GM12891 (cell line): ENCODE measurements at places on chromosomes 1 and 21.

GRCh38 chr1:172679000-172679772 is 20.3 kb downstream of the FASLG start:
- no peak for DNase-seq

DNA sequence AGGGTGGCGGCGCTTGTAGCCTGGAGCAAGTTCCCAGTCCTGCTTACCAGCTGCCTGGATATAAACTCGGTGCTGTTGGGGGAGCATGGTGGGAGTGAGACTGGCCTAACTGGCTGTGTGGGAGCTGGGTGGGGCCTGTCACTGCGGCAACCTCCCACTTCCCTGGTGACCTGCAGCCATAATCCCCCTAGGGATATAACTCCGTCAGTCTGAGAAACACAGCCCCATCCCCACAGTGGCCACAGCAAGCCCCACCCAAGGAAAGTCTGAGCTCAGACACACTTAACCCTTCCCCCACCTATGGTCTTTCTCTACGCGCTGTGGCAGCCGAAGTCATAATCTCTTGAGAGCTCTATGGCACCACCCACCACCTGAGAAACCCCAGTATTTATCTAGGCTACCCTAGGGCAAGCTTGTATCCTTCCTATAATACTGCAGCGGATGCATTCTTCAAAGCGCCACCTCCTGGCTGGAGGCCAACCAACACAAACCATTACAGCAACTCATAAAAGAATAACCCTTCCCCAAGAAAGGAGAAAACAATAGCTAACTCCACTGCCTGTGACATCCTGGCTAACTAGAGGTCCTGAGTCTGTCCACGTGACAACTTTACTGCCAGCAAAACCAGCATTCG is 57.4 kb downstream of the ZNF648 start:
- no peak for DNase-seq

GRCh38 chr1:183276386-183277080 is 90.5 kb downstream of the LAMC2 start:
- no peak for DNase-seq

GRCh38 chr1:194047206-194047605 is 860.8 kb upstream of the B3GALT2 start:
- no peak for DNase-seq

DNA sequence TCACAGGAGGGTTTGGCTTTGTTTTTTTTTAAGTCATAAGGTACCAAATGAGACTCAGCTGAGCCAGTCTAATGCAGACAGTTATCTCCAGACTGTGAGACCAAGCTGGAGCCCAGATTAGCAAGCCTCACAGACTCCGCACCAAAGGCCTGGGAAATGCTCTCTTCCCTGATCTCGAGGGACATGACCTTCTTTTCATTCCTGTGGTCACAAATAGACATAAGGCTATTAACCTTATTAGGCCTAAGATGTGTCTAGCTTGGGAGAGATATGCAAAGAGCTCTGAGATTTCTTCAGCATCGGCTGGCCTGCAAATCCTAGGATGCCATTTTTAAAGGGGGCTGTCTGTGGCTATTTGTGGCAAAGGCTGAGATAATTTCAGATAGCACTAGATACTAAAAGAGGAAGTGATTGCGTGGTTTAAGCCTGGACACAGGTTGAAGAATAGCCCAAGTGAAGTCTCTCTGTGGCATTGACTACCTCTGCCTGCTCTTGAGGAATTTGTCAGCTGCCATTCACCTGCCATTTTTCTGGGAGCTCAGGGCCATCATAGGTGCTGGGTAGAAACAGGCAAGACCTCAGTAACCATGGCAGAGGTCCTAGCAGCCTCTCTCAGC is 301.3 kb downstream of the SIPA1L2 start:
- DNase-seq = no peak

DNA sequence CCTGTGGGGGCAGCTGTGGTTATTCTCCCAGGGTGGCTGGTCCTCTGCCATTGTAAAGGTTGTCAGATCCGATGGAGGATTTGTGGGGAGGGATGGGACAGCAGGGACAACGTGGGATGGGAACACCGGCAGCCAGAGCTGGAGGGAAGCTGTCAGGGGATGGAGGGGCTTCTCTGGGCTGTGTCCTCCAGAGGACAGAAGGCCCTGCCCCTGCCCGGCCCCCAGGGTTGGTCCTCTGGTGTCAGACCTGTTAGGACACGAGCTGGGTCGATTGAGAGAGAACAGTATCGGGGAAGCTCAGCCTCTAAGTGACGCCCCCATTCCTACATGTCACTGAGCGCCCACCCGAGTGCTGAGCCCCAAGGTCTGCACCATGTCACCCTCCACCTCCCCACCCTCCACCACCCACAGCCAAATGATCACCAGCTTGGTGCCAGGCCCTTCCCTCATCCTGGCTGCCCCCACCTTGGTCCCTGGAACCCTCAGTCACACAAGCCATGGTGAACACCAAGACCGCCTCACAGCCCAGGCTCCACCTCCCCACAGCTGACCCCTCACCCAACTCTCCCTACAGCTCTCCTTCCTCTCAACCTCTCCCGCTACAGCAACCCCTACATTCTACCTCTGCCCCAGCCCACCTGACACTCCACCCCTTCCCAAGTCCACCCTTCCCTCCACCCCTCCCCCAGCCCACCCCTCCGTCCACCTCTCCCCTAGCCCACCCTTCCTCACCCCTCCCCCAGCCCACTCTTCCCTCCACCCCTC is 244.4 kb downstream of the MATN1 start:
- DNase-seq = no peak

DNA sequence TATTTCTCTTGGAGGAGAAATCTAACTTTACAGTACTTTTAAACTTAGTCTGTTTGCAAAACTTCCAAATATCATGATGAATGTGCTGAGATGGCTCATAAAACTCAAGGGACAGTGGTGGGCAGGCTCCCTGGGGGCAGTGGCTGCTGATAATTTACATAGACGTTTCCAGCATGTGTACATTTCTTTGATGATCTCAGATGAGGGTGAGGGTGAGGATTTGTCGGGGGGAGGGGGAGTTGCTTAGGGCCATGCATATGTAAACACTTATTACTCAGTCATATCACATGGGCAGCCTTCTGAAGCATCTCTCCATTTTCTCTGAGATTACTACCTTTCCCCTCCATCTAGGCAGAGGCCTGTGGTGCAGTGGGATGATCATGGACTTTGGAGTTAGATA is 152.9 kb upstream of the HMGB4 start:
- no peak for DNase-seq

DNA sequence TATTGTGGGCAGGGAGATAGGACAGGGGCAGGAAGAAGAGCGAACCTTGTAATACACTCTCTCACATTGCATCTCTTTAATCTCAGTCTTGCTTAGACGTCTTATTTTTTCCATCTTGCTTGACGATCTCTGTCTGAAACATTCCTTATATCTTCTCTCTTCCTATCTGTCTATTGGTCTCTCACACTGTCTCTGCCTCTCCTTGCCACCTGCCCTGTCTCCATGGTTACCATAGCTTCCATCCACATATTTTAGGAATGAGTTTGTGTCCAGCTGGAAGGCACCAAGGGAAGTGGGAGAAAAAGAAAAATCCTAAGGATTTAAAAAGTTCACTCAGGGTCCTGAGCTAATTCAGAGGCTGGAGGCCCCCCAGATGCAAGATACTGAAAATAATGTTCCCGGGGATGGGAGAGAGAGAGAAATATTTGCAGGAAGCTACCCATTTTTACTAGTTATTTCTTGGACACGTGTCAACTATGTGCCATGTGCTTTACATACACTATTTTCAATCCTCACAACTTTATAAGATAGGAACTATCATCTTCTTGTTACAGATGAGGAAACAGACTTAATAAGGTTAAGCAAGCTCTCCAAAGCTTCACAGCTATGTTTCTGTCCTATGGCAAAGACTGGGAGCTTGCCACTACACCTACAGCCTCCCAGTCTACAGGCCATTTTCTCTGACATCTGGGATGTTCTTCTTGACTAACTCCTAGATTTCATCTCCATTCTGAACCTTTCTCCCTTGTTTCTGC is 933 bp downstream of the ANKRD34A start:
- no peak for DNase-seq

GRCh38 chr1:67130673-67131072 is 4.1 kb downstream of the C1orf141 start:
- DNase-seq = no peak

GRCh38 chr1:62790716-62791115 is 6.8 kb downstream of the ATG4C start:
- no peak for DNase-seq

- no peak for DNase-seq
These were observed 35.4 kb downstream of the UBE2G2 start for GRCh38 chr21:44766014-44766817.

DNA sequence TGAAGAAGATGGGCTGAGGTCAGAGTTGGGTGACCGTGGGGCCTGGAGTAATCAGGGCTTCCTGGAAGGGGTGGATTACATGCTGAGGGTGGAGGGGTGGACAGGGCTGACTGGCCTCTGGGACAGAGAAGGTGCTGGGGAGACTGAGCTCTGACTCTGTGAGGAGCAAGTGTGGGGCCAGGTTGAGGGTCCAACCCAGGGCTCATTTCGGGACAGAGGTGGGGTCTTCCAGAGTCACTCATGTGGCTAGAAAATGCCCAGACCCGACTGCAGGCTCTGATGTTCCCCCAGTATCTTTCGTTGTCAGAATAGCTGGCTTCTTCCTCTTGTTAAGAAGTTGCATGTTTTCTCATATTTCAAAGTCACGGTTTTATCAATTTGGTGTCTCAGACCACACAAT is 311.8 kb downstream of the PTPRU start:
- no peak for DNase-seq

DNA sequence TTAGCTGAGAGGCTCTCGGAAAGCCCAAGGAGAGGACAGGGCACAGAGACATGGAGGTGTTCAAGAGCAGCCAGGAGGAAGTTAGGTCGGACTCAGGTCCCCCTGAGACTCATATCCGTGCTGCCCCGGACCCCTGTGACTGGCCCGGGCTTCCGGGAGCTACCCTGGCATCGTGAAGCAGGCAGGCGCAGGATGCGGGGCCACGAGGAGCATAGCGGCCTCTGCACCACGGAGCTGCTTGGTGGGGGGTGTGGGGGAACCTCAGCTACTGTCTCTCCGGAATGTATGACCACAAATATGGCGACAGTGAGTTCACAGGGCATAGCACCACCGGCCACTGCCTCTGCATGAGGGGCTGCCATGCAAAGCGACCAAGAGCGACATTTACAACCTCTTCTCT is 112.2 kb upstream of the GUCA2B start:
- DNase-seq = no peak

GRCh38 chr1:104082221-104082620 is 332.5 kb downstream of the AMY1C start:
- no peak for DNase-seq

GRCh38 chr1:199046618-199047017 is 407.8 kb downstream of the PTPRC start:
- DNase-seq = no peak

GRCh38 chr1:32927441-32927840 is 26.3 kb upstream of the TMEM54 start:
- no peak for DNase-seq

DNA sequence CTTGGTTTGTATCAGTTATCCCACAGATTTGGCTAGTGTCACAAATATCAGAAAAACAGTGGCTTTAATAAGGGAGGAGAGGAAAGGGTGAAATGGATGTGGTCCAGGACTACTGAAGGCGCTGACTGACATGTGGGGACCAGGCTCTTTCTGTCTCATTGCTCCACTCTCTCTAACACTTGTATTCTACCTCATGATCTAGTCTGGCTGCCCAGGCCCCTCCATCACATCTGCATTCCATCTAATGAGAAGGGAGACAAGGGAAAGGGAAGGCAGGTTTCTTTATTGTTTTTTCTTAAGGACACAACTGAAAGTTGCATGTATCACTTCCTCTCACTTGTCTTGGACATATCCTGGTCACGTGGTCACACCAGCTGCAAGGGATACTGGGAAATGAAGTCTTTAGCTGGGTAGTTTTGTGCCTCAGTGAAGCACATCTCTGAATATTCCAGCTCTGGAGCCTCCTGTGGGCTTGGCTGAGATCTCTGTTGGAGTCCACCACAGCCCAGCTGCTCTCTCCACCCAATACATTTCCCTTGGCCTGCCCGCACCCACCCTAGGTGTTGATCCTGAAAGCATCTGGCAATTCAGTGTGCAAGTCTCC is 42.0 kb upstream of the PADI2 start:
- no peak for DNase-seq

DNA sequence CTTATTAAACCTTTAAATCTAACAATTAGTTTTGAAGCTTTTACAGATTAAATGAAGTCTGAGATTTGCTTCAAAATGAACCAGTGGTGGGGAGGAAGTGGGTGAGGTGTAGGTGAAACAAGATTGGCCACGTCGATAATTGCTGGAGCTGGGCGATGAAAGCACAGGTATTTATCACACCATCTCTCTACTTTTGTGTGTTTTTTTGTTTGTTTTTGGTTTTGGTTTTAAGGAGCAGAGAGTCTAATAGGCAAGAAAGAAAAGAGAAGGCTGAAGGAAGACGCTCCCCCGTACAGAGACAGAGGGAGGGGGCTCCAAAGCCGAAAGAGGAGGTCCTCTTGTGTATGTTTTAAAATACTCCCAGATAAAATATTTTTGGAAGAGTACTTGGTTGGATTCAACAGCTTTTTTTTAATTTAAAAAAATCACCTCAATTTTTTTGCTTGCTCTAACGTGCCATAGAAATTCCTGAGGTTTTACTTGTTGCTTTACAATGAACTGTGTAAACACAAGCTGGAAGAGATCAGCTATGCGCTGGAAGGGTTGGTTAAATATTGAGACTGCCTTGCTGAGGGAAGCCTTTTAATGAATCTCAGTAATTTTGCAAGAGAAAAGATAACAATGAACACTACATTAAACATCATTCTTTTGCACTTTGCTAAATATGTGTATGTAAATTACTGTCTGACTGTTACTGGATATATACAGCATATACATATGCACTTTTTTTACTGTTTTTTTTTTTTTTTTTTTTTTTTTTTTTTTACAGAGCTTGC is 6.7 kb upstream of the LGALS8 start:
- no peak for DNase-seq

DNA sequence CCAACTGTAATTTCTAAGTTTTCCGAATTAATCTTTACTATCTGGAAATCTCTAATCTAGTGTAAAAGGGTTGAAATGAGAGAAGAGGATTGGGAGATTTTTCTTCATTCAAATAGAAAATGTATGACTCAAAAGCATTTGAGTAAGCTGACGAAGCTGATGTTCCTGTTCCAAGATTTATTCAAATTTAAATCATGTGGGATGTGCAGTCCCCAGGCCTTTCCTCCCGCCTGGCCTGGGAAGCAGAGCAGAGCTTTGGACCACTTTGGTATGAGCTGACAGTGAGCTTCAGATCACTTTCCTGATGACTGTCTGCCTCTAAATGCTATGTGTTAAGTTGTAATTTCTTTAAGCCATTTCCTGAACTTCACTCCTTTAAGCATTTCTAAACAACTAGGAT is 192.0 kb downstream of the DHRS3 start:
- no peak for DNase-seq
